ENCODE measurements at places on chromosomes 3 and 15.

GRCh38 chr3:36600404-36600803 lies 163.9 kb downstream of the DCLK3 start:
- no peak for DNase-seq

GRCh38 chr15:89575656-89576416 lies 567 bp downstream of the TICRR start:
- DNase-seq: no peak

GRCh38 chr3:81463781-81464180 lies 297.7 kb downstream of the GBE1 start:
- no peak for DNase-seq

GRCh38 chr15:73368301-73369136 lies at the start of gene HCN4:
Gene HCN4, minus strand, starts transcription at chr15:73368958. Its CDS starts 688 bp downstream, at chr15:73368270.
- DNase-seq: no peak

DNA sequence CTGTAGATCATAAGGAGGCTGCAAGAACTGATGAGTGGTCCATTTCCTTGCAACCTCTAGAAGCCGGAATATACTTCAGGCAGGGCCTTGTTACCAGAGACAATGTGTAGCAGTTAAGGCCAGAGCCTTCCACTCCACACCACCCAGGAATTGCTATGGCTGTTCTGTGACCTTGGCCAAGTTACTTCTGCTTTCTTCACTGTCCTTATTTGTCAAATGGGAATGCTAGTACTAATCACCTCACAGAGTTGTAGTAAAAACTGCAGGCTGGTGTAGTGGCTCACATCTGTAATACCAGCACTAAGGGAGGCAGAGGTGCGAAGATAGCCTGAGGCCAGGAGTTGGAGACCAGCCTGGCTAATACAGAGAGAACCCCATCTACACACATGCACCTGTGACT lies 28.7 kb upstream of the RPN1 start:
- no peak for DNase-seq

DNA sequence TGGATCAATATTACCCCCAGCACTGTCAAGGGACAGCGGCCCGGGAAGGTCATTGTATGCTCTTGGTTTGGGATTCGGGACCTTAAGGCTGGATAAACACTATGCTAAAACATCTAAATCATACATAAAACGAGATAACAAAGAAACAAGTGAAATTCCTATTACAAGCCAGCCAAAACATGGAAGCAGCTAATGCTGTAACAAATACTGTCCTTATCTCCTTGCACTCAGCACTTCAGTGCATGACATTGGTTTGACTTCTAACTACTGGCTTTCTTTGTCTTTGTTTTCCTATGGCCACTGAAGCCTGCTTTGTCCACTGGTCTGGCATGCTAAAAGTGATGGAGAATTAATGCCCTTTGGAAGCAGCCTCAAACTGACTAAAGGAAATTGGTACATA lies 516.4 kb upstream of the DPH6 start:
- no peak for DNase-seq

DNA sequence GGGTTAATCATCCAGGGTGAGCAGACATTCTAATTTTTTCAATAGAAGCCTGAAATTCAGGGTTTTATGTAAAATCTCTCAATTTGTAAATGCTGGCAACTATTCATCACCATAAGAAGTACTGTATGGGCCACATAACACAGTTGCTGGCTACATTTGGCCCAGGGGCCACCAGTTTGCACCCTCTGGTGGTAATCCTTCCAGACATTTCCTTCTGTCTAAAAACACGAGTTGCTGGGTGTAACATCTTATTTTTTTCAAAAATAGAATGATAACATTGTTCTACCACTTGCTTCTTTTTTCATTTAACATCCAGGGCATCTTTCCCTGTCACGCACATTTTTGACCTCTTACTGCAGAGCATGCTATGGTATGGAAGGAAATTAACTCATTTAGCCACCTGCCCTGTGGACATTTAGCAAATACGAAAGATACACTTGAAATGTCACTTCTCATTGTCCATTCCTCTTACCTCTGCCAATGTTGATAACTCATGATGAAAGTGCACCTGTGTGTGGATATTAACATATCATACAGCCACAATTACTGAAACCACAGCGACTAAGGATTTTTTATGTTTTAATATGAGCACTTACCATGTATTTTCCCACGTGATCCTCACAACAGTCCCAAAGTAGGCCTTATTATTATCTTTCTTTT lies 117.5 kb upstream of the ARHGEF3 start:
- no peak for DNase-seq

- no peak for DNase-seq
These were observed 103.1 kb upstream of the PTX3 start for GRCh38 chr3:157333551-157333991.

GRCh38 chr3:184691397-184692231 lies 20.2 kb downstream of the MAGEF1 start:
- DNase-seq: no peak

GRCh38 chr3:31962801-31963205 lies 18.3 kb downstream of the OSBPL10 start:
- no peak for DNase-seq

- DNase-seq: no peak
These were observed 170.3 kb upstream of the CCDC54 start for GRCh38 chr3:107206945-107207344.

DNA sequence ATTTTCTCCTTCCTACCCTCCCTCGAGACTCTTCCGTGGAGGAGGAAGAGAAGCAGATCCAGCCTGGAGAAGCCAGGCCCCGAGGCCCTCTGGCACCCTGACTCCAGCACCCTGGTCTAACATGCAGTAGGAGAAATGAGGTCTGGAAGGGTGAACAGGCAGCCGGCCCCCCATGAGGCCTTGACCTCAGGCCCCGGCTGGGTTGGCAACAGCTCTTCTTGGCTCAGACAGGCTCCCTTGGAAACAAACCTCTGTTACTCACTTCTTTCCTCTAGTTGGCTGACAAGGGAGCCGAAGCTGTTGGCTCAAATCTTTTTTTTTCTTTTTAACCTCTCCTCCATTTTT lies 73.4 kb downstream of the CPN2 start:
- no peak for DNase-seq

- no peak for DNase-seq
These were observed 25.4 kb downstream of the SEMA6D start for GRCh38 chr15:47742742-47743141.

DNA sequence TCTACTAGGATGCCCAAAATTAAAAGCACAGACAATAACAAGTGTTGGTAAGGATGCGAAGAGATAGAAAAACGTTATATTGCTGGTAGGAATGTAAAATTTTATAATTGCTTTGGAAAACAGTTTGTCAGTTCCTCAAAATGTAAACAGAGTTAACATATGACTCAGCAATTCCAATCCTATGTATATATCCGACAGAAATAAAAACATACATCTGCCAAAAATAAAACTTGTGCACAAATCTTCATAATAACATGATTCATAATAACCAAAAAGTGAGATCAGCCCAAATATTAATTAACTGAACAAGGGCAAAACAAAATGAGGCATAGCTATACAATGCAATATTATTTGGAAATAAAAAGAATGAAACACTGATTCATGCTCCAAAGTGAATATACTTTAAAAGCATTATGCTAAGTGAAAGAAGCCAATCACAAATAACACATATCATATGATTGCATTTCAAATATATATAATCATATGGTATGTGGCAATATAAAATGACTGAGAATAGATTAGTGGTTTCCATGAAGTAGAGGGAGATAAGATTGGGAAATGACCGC lies 609.3 kb downstream of the IGSF11 start:
- no peak for DNase-seq
